Osteoblast (primary cell): ENCODE measurements at places on chromosomes 16 and 17. TPM values are rescaled to one million over a fixed set of nuclear protein-coding genes. Genes with fewer than 3 reads are reported as not detected.

GRCh38 chr17:29136998-29137730 is 43.0 kb downstream of the MYO18A start:
- DNase-seq, result peak; percentile 95

GRCh38 chr16:52787709-52788108 is 240.8 kb upstream of the TOX3 start:
- no peak for DNase-seq

- no peak for DNase-seq
Observed at GRCh38 chr16:1561836-1562235, 28.4 kb downstream of the TMEM204 start.

- peak; percentile 95 for DNase-seq
Observed at GRCh38 chr16:89615596-89616090, 2.2 kb downstream of the DPEP1 start.

DNA sequence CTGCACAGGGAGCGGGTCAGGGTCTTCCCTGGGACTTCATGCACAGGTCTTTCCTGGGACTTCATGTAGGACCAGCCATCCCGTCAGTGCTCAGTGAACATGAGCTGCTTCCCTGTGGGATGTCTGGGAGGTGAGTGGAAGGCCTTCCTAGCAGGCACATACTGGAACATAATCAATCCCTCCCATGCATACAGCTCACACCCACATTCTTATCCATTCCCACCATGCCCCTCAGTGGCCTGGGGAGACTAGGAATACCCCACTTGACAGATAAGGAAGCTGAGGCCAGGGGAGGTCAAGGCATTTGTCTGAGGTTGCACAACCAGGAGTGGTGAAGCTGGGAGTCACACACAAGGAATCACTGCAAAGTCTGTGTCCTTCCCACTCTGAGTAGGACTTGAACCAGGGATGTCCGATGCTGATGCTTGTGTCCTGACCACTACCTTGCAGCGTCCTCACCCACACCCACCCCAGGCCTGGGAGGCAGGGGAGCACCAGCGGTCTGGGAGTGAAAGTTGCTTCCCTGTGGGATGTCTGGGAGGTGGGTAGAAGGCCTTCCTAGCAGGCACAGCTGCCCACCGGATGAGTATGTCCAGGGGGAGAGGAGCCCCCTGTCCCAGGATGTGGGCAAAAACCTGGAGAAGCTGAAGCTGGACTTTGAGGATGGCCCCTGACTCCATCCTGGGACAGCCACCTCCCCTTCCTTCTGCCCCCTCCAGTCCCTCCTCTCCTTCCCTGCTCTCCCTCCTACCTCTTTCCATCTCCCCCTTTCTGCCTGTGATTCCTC is 1.0 kb upstream of the NLRC5 start:
- DNase-seq, result peak; percentile 81

DNA sequence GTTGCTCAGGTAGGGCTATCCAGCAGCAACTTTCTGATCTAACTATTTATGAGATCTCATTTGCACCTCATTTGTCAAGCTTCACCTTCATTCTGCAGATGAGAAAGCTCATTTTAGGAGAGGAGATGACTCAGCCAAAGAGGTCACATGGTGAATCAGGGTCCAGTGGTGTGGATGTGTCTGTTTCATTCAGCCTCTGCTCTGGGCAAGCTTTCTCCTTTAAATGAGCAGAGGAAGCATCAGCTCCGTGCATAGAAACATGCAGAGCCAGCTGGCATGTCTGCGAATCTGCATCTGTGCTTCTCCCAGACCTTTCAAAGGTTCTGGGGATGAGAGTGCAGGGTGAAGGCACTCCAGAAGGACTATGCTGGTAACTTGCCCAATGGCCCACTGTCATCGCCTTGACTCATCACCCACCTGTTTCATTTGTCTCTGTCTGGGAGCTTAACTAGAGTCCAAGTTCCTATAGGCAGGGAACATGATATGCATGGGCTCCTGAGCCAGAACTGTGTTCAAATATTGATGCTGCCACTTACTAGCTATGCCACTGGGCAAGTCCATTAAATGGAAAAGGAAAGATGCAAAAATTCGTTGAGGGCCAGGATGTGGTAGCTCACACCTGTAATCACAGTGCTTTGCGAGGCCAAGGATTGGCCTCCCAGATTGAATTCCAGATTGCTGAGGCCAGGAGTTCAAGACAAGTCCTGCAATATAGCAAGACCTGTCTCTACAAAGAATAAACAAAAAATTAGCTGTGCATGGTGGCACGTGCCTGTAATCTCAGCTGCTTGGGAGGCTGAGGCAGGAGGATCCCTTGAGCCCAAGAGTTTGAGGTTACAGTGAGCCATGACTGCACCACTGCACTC is 67.1 kb upstream of the NLK start:
- DNase-seq, result no peak

- no peak for DNase-seq
Observed at GRCh38 chr17:46901291-46901690, 21.7 kb upstream of the GOSR2 start.

DNA sequence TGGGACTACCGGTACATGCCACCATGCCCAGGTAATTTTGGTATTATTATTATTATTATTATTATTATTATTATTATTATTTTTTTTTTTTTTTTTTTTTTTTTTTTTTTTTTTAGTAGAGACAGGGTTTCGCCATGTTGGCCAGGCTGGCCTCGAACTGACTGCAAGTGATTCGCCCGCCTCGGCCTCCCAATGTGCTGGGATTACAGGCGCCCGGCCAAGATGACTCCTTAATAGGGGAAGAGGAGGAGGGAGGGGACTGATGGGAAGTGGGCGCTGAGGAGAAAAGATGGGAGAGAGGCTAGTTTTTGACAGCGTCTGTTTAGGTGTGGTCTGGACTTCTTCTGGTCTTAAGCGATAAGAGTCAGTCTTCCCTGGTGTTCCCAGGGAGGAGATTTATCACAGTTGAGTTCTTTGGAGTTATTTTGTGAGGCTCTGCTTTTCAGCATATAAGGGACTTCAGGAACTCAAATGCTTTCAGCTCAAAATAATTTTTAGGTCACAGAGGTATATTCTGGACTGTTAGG is 34.4 kb upstream of the SLC5A10 start:
- no peak for DNase-seq

DNA sequence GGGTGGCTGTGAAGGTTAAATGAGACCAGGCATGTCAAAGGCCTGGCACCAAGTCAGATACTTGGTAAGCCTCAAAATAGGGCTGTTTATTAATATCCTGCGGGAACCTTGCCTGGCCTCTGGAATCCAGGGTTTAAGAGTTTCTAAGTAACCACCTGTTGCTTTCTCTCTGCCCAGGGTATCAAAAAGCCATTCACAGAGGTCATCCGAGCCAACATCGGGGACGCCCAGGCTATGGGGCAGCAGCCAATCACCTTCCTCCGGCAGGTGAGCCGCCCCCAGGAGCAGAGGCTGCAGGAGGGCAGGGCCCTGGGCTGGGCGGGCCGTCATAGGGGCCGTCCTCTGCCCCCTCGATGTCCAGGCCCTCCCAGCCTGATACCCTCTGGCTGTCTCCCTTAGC is 13.3 kb downstream of the GPT2 start:
- no peak for DNase-seq

DNA sequence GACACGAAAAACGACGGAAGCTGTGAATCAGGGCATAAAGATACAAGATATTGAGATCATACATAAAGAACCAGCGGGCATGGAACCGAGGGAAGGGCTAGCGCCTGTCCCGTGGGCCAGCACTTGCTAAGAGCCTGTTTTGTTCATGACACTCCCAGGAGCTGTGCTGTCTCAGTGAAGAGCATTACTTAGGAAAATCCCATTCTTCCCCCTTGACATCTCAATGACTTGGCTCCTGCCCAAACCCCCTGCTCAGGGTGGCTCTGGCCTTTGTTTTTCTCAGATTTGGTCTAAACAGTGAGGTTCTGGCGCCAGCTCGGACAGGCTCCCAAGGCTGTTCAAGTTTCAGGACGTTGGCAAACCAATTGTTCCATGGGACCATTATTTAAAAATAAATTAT is 79.1 kb upstream of the SEC14L1 start:
- no peak for DNase-seq

COL1A1 gene
- 6,718 and 8,987 TPM in 2 replicates for total RNA-seq

DOC2A gene
- total RNA-seq, result not detected in 2 replicates

CA7 gene
- total RNA-seq, result not detected in 2 replicates
